ENCODE measurements at places on chromosomes 4 and X.

GRCh38 chr4:132865458-132865857, 283.6 kb upstream of the PCDH10 start:
- DNase-seq: no peak

DNA sequence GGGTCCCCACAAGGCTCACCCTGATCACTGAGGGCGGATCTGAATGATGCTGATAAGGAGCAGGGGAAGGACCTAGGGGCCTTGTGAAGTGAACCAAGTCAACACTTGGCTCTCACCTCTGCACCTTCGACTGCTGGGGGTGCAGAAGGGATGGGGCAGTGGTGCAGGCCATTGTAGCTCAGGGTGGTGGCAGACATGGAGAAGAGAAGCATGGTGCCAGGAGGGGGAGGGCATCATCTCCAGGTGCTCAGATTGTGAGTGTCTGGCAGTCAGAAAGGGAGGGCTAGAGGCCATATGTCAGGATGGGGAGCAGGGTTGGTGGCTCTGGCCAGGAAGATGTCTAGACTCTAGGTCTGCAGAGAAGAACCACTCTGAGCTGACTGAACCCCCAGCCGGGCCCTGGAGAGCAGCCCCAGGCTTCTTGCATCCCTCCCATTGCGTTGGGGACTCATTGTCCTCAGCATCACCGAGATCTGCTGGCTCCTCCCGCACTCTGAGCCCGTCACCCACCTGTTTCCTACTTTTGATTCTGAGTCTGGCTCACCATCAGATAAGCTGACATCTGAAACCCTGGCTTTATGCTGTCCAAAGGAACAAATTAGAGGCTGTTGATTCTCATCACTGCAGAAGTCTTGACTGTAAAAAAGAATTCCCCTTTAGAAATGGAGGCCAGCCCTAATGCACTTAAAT, 3.8 kb downstream of the APLN start:
- DNase-seq: no peak

- no peak for DNase-seq
Observed at GRCh38 chrX:71536285-71536684, 3.4 kb downstream of the OGT start.

- no peak for DNase-seq
Observed at GRCh38 chrX:9542761-9543111, 77.9 kb downstream of the TBL1X start.
